ENCODE measurements at places on chromosomes 7 and 10.

GRCh38 chr10:119444866-119445265 is 97.7 kb downstream of the RGS10 start:
- DNase-seq = no peak

- no peak for DNase-seq
Measured at GRCh38 chr10:46270086-46270811, 16.5 kb upstream of the ANTXRL start.

DNA sequence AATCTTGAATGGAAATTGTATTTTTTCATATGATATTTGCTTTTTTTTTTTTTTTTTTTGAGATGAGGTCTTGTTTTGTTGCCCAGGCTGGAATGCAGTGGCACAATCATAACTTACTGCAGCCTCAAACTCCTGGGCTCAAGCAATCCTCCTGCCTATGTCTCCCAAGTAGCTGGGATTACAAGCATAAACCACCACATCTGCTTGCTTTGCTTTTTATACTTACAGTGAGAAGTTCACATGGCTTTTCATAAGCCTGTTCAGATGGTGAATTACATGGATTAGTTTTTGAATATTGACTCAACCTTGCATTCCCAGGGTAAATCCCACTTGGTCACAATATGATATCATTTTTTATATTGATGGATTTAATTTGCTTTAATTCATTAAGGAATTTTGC is 22.0 kb downstream of the LRRD1 start:
- no peak for DNase-seq

DNA sequence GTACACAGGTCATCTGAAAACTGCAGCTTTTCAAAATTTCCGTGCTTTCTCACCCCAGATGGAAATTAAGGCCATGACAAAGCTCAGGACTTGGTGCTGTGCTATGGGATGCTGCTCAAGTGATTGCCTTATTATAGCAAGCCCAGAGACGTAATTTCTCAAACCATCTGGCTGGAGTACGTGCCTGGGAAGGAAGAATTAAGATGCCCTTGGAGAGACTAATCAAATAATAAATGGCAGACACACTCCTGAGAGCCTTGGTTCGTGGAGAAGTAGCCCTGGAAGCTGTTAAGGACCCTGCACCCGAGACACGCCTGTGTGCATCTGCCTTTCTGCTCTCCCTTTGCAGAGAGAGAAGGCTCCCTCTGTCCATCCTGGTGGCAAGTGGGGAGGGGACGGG is 38.3 kb upstream of the PRLHR start:
- no peak for DNase-seq

DNA sequence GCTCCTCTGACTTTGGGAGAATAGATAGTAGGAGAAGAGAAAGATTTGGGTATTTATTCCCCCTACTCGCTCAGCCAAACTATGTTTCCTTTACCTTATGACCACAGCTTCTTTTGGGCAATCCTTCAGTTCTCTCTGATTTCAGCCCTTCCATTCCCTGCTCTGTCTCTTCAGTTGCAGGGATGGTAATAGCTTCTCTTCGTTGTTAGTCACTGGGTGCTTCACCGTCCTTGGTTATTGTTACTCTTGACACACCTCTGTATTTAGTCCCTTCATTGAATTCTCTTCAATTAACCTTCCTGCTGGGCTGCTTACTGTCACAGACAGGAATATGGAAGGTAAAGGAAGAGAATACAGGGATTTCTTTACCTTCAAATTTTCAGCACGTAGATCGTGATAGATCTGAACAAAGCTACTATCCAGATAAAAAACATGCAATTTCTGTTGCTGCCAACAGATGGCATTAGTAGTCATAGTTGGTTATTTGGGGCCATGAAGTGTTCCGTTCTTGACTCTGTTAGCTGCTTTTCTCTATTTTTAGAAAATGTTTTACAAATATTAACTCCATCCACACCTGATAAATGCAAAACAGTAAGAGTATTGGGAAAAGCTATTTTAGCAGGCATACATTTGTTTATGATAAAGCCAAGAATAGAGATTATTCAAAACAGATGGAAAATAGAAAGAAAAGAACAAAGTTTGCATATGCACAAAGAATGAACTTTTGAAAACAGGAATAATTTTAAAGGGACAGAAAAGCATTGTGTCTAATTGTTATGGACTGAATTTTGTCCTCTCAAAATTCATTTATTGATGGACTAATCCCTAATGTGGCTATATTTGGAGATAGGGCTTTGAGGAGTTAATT is 14.0 kb upstream of the PTTG1IP2 start:
- DNase-seq = peak; percentile 39

DNA sequence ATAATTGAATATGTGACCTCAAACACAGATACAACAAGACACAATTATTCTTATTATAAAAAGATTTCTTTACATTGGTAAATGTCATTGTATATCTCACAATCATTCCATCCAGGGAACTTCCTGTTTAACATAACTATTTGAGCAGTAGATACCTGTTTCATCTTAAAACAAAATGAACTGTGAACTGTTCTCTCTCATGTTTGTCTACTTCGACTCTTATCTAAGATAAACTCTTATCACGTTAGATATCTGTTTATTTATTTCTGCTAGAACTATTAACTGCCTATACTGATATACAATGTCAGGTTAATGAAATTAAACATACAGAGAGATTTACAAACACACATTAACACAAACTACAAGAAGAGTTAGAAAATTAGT is 20.1 kb downstream of the ANK3 start:
- DNase-seq = no peak

DNA sequence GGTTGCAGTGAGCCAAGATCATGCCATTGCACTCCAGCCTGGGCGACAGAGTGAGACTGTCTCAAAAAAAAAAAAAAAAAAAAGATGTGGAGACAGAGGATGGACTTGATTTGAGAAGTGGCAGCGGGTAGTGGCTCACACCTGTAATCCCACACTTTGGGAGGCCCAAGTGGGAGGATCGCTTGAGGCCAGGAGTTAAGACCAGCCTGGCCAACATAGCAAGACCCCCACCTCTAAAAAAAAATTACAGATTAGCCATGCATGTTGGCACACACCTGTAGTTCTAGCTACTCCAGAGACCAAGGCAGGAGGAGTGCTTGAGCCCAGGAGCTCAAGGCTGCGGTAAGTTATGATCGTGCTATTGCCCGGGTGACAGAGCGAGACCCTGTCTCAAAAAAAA is 24.3 kb upstream of the ASCC1 start:
- DNase-seq = no peak

- no peak for DNase-seq
Measured at GRCh38 chr7:32155712-32156111, 85.5 kb upstream of the PDE1C start.

- DNase-seq = no peak
Measured at GRCh38 chr7:130410868-130411541, 29.8 kb downstream of the CEP41 start.

GRCh38 chr10:28734938-28735759 is 57.8 kb downstream of the BAMBI start:
- DNase-seq = peak; percentile 31

GRCh38 chr10:76021398-76021797 is 590.0 kb downstream of the LRMDA start:
- no peak for DNase-seq

DNA sequence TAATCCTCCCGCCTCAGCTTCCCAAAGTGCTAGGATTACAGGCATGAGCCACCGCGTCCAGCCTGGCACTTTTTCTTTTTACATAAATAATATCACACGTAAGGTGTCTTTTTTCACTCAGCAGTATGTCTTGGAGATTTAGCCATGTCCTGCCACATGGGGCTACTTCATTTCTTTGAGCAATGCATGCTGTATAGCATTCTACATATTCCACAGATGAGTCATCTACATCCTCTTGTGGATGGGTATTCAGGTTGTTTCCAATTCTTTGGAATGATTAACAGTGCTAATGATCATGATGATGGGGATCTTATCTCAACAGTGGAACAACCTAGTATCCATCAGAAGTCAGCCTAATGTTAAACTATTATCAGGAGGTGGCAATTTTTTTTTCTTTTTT is 50.8 kb downstream of the ZNF503 start:
- DNase-seq = no peak

DNA sequence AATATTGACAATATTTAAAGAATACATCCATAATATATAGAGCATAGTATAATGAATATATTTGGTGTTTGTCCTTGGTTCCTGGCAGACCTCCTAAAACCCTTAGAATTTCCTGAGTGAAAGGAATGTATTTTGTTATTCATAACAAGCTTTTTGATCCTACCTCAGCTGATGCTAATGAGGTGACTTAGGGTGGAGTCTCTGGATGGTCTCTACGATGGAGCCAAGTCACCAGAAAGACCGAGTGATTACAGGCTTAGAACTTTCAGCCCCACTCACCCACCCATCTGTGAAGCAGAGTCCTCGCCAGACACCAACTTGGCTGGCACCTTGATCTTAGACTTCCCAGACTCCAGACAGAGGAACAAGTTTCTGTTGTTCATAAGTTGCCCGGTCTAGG is 35.9 kb downstream of the UPF2 start:
- no peak for DNase-seq

DNA sequence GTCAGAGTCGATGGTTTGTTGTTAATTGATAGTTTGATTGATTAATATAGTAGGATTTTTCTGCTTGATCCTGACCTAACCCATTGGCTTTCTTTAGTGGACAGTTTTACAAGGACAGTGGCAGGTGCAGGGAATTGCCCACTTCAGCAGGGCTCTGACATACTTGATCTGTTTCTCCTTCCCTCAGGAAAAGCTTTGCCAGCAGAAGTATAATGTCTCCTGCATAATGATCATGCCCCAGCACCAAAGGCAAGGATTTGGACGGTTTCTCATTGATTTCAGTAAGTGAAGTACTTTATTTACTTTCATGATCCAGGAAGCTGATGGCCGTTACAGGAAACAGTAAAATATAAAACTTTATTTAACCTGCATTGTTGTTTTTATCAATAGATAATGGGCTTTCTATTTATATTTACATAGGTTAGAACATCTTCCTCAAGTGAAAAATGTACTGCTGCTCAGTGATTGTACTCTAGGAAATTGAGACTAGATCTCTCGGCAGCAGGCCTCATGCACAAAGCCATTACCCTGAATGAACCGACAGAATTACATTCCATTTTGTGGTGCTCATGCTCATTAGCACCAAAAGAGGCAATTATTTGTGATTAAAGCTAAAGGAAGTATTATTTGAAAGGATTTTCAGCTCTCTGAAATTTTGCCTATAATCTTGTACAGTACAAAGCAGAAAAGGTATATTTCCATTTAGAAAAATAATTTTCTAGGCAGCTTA is 122.5 kb upstream of the SAMD8 start:
- DNase-seq = no peak
